ENCODE measurements at places on chromosomes 12 and 14. TPM values are rescaled to one million over a fixed set of nuclear protein-coding genes. Genes with fewer than 3 reads are reported as not detected.

NRXN3 gene
- total RNA-seq, result not detected

DNA sequence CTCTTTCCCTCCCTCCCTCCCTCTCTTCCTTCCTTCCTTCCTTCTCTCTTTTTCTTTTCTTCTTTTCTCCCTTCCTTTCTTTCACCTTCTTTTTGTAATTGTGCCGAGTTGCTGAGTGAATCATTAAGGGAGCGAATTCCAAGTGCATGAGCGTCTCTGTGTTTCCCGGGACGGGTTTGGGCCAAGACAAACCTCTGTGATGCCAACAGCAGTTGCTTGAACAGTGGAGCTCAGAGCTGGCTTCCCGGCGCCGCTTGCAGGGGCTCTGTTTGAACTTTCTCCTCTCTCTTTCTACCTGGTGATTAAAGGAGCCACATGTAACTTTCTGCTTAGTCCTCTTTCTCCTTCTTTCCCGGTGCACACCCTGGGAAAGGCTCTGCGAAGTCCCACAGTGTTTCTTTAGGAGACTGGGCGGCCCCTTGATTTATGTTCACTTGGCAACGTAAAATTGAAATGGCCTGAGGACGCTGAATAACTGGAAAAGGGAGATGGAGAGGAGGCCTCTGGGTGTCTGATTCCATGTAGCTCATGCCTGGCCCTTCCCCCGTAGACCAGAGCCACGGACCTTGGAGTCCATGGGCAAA, 33.7 kb upstream of the MAP1LC3B2 start:
- peak; percentile 80 for DNase-seq

GRCh38 chr14:74922752-74923401, at the start of gene RPS6KL1:
RPS6KL1 (minus strand) TSS chr14:74923260; CDS start chr14:74921541, 1,719 bp downstream.
- DNase-seq, result peak; percentile 68

- DNase-seq, result no peak
Observed at GRCh38 chr14:105204206-105204930, 23.3 kb upstream of the NUDT14 start.

GRCh38 chr12:108745641-108746040, 14.3 kb upstream of the CORO1C start:
- DNase-seq, result no peak

DNA sequence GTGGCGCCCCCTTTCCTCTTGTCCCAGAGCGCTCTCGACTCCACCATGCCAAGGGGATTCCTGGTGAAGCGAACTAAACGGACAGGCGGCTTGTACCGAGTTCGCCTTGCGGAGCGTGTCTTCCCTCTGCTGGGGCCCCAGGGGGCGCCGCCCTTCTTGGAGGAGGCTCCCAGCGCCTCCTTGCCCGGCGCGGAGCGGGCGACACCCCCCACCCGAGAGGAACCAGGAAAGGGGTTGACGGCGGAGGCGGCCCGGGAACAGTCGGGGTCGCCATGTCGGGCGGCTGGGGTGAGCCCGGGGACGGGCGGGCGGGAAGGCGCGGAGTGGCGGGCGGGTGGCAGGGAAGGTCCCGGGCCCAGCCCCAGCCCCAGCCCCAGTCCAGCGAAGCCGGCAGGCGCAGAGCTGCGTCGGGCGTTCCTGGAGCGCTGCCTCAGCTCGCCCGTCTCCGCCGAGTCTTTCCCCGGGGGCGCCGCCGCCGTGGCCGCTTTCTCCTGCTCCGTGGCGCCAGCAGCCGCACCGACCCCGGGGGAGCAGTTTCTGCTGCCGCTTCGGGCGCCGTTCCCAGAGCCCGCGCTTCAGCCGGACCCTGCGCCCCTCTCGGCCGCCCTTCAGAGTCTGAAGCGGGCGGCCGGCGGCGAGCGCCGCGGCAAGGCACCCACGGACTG, 376 bp downstream of the INSM2 start:
- DNase-seq, result no peak

DNA sequence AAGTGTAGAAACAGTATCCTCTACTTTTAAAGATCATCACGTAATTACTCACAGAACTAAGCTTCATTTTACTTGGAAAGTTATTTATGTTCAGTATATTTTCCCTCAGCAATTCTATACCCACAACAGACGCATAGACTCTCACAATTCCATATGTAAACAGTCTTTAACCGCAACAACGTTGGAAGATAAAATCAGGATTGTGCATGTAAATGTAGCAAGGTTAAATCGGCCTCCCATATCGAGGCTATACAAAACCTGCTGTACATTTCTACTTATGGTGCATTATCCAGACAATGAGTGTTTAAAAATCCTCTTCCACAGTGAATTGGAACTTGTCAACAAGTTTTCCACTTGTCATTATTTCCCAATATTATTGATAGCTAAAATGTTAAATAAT, 581.1 kb downstream of the SLC16A7 start:
- no peak for DNase-seq

- no peak for DNase-seq
Observed at GRCh38 chr14:105137481-105138020, 31.0 kb downstream of the JAG2 start.

GPX2 gene
- 0.61 TPM for total RNA-seq

OTX2 gene
- not detected for total RNA-seq

ESR2 gene
- 0.32 TPM for total RNA-seq

GRCh38 chr12:24226745-24227350, 277.4 kb upstream of the SOX5 start:
- DNase-seq, result no peak

RXYLT1 gene
- 23.0 TPM for total RNA-seq

DNA sequence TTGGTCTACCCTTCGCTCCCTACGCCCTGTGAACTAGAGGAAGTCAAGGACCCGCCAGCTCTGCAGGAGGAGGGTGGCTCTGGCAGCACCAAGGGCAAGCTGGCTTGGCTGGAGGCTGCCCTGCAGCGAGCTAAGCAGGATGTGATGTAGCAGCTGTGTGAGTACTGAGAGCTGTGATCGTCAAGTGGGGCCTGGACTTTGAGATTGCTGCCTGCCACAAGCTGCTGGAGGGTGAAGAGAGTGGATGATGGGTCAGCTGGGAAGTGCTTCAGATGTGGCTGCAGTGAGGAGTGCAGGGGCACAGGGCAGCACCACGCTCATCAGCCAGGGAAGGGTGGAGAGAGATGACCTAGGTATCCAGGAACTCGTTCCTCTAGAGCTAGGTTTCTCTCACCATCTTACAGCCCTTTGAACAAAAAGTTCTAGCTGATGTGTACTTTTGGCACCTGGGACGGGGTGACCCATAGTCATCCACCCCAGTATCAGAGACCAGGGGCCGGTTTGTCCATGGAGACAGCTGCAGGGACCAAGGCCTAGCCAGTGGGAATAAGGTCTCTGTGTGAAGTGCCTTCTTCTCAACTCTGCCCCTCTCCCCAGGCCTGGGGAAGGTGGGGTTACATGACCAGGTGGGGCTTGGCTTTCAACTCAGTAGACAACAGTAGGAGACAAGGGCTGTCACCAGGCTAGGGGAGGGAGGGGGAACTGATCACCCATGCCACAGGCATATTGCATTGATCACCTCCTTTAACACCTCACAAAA, 3.2 kb downstream of the KRT86 start:
- DNase-seq, result no peak

DNA sequence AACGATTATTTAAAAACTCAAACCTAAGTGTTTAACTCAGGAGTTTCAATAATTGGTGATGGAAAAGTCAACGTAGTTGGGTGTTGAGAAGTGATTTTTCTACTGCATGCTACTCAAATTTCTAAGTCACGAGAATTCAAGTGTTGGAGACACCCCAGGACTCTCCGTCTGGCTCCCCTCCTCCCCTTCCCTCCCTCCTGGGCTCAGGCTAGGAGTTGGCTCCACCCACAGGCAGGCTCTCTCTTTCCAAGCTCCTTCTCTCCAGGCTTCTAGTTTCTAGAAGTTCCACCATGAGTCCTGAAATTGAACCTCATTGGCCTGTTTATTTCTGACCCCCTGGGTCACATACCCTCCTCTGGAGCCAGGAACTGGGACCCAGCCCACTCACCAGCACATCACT, 73.0 kb downstream of the TMEM132D start:
- DNase-seq, result no peak

GRCh38 chr14:32311294-32312009, 17.6 kb upstream of the AKAP6 start:
- DNase-seq, result no peak

NAA25 gene
- total RNA-seq, result 56.6 TPM

EAPP gene
- total RNA-seq, result 32.2 TPM

PLEKHG7 gene
- total RNA-seq, result not detected

GRCh38 chr12:72010356-72010755, 71.7 kb downstream of the TPH2 start:
- no peak for DNase-seq

CCDC197 gene
- not detected for total RNA-seq

TAS2R7 gene
- total RNA-seq, result not detected

DNA sequence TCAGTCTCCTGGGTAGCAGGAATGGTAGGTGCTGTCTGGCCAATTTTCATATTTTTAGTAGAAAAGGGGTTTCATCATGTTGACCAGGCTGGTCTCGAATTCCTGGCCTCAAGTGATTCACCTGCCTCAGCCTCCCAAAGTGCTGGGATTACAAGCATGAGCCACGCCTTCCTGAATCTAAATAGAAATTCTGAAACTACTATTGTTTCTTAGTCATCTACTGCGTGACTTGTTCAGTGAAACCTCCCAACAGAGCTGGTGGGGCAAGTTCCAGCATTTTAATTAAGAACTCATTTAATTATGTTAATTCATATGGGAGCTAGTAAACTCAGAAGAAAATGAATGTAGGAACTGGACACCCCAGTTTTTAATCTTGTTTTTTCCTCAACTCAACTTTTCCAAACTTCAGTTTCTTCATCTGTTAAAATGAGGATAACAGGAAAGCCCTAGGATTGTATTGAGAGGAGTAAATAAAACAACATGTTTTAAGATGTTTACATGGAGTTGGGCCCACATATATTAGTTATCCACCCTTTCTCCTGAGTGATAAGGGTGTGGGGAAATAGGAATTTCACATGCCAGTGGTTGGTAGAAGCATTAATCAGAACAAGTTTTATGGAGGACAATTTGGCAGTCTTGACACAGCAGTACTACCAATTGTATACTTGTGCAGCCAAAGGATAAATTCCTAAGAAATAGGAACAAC, 335.8 kb upstream of the E2F7 start:
- no peak for DNase-seq

DNA sequence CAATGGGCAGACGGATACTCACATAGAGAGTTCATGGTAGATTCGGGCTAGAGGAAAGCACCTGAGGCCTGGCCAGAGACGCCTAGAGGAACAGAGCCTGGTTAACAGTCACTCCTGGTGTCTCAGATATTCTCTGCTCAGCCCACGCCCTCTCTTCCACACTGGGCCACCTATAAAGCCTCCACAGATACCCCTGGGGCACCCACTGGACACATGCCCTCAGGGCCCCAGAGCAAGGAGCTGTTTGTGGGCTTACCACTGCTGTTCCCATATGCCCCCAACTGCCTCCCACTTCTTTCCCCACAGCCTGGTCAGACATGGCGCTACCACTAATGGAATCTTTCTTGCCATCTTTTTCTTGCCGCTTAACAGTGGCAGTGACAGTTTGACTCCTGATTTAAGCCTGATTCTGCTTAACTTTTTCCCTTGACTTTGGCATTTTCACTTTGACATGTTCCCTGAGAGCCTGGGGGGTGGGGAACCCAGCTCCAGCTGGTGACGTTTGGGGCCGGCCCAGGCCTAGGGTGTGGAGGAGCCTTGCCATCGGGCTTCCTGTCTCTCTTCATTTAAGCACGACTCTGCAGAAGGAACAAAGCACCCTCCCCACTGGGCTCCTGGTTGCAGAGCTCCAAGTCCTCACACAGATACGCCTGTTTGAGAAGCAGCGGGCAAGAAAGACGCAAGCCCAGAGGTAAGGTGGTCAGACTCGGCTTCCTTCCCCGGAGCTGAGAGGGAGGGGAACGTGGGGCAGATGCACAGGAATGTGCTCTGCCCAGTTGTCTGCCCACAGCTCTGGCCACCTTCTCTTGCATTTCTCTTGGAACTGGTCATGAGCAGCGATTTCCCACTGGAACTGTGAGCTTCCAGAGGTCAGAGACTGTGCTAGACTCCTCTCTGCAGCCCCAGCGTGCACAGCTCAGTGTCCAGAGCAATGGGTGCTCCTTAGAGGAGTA, at the start of gene CD4:
CD4 (plus strand) TSS at position 557 of the 953 bp plus-strand sequence. CDS start 10,611 bp downstream, outside the sequence.
- DNase-seq, result no peak

GRCh38 chr12:47988073-47989022, 15.9 kb downstream of the COL2A1 start:
- no peak for DNase-seq

DNA sequence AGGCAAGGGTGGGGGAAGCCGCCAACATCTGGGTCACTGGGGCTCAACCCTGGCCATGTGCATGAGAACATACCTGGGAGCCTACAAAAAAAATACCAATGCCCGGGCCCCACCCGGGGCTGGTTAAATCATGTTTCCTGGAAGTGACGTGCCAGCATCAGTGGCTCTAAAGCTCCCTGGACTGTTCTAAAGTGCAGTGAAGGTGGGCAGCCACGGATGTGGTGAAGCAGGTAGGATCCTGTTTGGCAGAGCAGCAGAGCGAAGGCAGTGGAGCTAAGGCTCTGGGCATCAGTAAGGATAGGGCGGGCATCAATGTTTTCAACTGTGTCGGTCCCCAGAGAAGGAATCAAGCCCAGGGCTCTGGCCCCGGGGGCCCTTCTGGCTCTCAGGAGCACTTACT, 525 bp upstream of the GPR68 start:
- DNase-seq, result no peak

DNA sequence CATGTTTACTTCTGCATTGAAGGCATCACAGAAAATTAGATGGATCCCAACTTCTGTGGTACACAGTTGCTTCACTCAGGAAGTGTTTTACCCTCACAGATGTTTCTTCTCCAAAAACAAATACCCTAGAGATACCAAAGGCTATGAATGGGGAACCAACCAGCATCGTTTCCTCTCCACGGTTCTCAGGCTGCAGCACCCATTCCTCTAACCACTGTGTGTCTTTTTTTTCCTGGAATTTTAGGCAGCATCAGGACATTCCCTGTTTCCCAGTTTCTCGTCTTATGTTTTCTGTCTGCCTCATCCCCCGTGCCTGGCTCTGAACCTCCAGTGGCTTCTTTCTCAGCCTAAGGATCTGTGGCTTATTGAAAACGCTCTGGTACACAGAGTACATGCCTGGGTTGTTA, 72.0 kb upstream of the TBX5 start:
- DNase-seq, result no peak

GPN3 gene
- total RNA-seq, result 46.2 TPM
